ENCODE measurements at places on chromosomes 5 and 9.

DNA sequence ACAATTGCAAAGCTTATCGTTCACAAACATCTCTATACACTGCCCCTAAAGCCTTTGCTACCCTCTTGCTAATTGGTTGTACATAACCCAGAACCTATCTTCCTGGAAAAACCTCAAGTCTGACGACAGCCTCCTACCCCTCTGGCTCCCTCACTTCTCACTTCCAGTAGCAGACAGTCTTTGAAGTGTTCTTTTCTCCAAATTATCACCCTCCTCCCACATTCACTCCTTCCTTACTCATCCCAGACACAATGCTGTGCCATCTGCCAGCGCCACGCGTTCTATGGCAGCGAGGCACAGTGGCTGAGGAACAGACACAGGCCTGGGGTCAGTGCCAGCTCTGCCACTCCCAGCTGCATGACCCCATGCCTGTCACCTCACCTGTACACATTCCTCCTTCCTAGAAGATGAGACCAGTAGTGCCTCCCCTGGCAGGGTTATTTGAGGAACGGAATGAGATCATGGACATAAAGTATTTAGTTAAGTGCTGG, 27.7 kb downstream of the CLTA start:
- no peak for DNase-seq

DNA sequence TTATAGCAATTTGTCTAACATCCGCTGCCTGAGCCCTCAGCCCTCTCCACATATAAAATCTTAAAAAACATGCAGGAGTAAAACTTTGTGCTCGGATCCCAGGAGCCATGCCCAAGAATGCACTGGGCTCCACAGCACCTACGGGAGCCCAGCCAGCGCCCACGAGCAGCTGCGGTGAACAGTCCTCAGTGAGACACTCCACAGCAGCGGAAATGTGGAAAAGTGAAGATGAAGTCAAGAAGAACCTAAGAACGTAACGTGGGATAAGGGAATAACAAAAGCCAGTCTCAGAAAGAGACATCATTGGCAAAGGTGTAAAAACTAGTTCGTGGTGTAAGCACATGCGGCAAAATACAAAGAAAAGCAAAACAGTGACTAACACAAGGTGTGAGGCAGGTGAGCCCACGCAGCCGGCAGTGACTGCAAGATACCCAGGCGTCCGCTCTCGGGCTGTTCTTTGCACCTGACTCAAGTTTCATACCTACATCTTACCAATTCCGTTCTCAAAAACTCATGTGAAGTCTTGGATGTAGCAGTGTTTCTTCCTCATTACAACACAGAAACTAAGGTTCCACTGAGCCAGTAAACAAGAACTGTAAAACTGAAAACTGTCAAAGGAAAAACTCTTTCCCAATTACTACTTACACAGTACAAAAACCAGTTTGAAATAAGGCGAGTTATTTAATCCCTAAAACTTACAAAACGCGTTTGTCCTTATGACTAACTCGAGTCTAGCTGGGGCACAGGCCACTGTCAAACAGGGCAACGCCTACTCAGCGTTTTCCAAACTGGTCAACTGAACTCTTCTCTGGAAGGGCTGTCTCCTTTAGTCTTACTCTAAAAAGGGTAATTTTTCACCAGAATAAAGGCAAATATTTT, 1.7 kb downstream of the CAMSAP1 start:
- no peak for DNase-seq

DNA sequence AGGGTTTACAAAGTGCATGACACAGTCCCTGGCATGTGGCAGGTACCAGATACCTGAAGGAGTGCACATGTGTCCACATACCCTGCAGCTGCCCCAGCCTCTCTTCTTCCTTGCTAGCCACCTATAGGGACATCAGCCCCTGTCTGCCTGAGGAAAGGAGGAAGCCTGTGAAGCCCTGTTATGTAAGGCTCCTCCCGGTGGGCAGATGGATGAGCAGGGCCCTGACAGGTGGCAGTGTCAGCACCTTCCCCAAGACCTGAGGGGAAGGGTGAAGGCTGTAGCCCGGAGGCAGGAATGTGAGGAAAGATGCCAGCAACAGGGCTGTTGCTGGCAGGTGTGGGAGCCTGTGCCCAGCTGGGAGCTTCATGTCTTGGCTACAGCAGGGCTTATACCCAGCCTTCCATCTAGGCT, 21.7 kb downstream of the TCF7 start:
- DNase-seq = no peak

- no peak for DNase-seq
Observed at GRCh38 chr5:89735082-89735481, 674.5 kb downstream of the CETN3 start.

- peak; percentile 10 for DNase-seq
Observed at GRCh38 chr5:95959888-95960666, 1.6 kb downstream of the ELL2 start.

DNA sequence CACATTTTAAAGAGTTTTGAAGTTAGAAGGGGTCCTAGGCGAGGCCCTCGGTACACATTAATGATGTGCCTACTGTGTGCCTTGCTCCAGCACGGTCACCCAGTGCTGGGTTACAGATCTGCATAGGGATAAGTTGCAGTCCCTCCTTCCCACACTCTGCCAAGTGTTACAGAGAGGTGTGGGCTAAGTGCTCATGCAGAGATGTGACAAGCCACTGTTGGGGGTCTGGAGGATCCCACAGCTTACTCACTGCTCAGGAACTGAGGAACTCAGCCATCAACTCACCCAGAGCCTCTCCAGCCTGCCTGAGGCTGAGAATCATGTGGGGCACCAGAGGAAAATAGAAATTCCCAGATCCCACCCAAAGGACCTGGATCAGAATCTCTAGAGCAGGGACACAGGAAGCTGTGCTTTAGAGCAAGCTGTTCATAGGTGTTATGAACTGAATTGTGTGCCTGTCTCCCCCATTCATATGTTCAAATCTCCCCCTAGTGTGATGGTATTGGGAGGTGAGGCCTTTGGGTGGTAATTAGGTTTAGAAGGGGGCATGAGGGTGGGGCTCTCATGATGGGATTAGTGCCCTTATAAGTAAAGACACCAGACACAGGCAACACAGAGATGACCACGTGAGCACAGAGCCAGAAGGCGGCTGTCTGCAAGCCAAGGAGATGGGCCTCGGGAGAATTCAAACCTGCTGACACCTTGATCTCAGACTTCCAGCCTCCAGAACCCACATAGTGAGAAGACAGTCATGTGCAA, 164.1 kb downstream of the HSD17B3 start:
- DNase-seq = no peak

Measured in NAMALWA (cell line).